Aorta (tissue), 5 donors: ENCODE measurements at places on chromosomes 1 and 21. TPM values are rescaled to one million over a fixed set of nuclear protein-coding genes. Genes with fewer than 3 reads are reported as not detected.

- DNase-seq = no peak
- no peaks in the 10 kb centered on the region for H3K36me3 ChIP-seq
- H3K4me3 ChIP-seq = no peak overlapping the region
- H3K27me3 ChIP-seq = no peaks in the 10 kb centered on the region
These were observed 232.9 kb upstream of the B3GALT2 start for GRCh38 chr1:193419295-193419694.

GRCh38 chr1:153519242-153519641 is 16.5 kb downstream of the S100A6 start:
- no peaks in the 10 kb centered on the region for H3K36me3 ChIP-seq
- H3K27me3 ChIP-seq = no peaks in the 10 kb centered on the region
- H3K4me1 ChIP-seq = no peaks in the 10 kb centered on the region
- no peak for DNase-seq
- H3K27ac ChIP-seq = no peak overlapping the region

- no peak for DNase-seq
- H3K4me3 ChIP-seq = no peak overlapping the region
- no peaks in the 10 kb centered on the region for H3K36me3 ChIP-seq
- H3K27me3 ChIP-seq = no peaks in the 10 kb centered on the region
- no peak overlapping the region for H3K27ac ChIP-seq
These were observed 45.3 kb downstream of the DAB1 start for GRCh38 chr1:57378534-57378933.

GRCh38 chr1:174080819-174081218 is 58.7 kb upstream of the RC3H1 start:
- H3K27ac ChIP-seq = no peak overlapping the region
- no peaks in the 10 kb centered on the region for H3K4me1 ChIP-seq
- peaks cover 1% of the 10 kb centered on the region for H3K27me3 ChIP-seq
- DNase-seq = no peak
- H3K36me3 ChIP-seq = no peaks in the 10 kb centered on the region

DNA sequence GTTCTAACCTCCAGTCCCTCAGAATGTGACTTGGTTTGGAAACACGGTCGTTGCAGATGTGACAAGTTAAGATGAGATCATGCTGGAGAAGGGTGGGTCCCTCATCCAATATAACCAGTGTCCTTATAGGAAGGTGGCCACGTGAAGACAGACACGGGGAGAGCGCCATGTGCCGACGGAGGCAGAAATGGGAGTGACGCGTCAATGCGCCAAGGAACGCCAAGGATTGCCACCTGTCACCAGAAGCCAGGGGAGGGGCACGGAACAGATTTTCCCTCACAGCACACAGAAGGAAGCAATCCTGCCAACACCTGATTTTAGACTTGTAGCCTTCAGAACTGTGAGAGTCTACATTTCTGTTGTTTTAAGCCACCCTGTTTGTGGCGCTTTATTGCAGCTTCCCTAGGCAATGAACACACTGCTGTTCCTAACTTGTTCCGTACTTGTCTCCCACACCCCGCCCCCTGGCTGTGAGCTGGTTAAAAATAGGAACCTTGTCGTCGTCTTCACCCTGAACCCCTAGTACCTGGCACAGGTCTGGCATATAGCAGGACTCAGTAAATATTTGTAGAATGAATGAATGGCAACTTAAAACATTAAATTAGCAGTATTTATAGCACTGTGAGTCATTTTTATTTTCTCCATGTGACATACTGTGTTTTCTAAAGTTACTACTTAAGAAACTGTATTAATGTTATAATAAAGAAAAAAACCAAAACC is 14.2 kb downstream of the RIMS3 start:
- DNase-seq = no peak
- H3K36me3 ChIP-seq = no peaks in the 10 kb centered on the region
- H3K27me3 ChIP-seq = no peaks in the 10 kb centered on the region
- no peak overlapping the region for H3K4me3 ChIP-seq

The SYCP1 gene
- not detected for total RNA-seq

The GPR3 gene
- 0.68 TPM for total RNA-seq

The RPE65 gene
- not detected for total RNA-seq

The DCDC2B gene
- total RNA-seq = not detected

The ADAM30 gene
- total RNA-seq = not detected
